ENCODE measurements at places on chromosomes 1 and 21. TPM values are rescaled to one million over a fixed set of nuclear protein-coding genes. Genes with fewer than 3 reads are reported as not detected.
A peak's percentile ranks its signal among the peaks of the same experiment; 100 is the strongest.

Gene C1QTNF12
- 1.8 TPM for total RNA-seq

GRCh38 chr1:212733109-212733508 is 33.5 kb upstream of the BATF3 start:
- no peak for ATAC-seq

Gene PGLYRP4
- total RNA-seq = 0.22 TPM

GRCh38 chr1:67627906-67628305 is 57.1 kb upstream of the GADD45A start:
- no peak for ATAC-seq

DNA sequence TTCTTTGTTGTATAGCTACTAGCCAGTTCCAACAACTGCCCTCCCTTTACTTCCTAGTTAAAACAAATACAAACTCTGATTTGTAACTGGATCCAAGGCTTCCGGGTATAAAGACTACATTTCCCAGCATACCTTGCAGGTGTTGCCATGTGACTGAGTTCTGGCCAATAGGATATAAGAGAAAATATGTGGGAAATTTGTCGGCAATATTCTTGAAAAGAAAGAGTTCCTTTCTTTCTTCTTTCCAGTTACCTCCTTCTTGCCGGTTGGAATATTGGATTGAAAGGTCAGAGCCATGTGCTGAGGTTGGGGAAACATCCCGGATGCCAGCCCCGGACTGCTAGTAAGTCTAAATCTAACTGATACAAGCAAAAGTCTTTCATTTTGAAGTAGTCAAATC is 23.0 kb upstream of the ZBTB40 start:
- peak; percentile 97 for ATAC-seq

- no peak for ATAC-seq
Measured at GRCh38 chr1:245888809-245889208, 618.3 kb downstream of the SMYD3 start.

Gene PDZK1
- total RNA-seq = 0.82 TPM

DNA sequence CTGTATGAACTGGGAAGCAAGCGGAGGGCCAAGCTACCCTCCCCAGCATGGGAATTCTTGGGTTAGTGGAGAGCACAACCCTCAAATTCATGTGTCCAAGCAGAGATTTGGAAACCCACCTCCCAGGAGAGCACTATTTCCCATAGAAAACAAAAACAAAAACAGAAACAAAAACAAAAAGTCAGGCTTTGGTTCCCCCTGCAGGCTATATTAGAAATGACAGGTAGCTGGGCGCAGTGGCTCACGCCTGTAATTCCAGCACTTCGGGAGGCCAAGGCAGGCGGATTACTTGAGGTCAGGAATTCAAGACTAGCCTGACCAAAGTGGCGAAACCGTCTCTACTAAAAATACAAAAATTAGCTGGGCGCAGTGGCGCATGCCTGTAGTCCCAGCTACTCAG is 10.8 kb downstream of the MINDY1 start:
- peak; percentile 38 for ATAC-seq

Gene PRKAA2
- not detected for total RNA-seq

DNA sequence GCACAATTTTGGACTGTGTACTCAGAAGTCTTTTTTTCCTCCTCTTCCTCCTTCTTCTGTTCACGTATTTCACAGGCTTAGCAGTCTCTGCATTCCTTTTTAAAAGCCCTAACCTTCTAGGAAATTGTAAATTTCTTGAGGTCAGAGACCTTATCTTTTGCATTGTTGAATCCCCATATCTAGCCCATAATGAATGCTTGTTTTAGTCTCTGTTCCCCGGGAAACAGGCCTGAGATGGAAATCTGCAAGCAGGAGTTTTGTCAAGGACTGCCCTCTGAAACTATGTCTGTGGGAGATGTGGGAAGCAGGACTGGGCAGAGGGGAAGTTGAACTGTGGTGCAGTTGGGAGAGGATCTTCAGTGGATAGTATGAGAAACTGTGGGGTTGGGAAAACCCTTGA is 272.2 kb upstream of the DAB1 start:
- ATAC-seq = no peak

DNA sequence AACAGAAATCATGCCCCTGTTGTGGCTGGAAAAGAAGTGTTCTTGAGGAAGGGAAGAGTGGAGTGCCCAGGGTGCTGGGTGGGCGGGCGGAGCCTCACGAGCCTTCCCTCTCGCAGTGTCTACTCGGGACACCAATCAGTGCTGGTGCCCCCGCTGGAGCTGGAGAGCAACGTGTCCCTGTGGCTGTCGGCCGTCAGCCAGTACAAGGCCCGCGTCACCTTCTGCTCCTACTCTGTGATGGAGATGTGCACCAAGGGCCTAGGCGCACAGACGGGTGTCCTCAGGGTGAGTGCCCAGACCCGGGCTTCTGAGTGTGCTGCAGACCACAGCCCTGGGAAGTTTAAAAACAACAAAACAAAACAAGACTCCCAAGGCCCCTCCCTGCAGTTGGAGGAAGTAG is 47.4 kb downstream of the S100B start:
- no peak for ATAC-seq

GRCh38 chr21:34889676-34890469 is 159.2 kb downstream of the RUNX1 start:
- peak; percentile 62 for ATAC-seq

Gene TEDDM1
- not detected for total RNA-seq

GRCh38 chr1:114509596-114510273 is 1.3 kb downstream of the TRIM33 start:
- no peak for ATAC-seq

Gene C1orf94
- total RNA-seq = not detected

DNA sequence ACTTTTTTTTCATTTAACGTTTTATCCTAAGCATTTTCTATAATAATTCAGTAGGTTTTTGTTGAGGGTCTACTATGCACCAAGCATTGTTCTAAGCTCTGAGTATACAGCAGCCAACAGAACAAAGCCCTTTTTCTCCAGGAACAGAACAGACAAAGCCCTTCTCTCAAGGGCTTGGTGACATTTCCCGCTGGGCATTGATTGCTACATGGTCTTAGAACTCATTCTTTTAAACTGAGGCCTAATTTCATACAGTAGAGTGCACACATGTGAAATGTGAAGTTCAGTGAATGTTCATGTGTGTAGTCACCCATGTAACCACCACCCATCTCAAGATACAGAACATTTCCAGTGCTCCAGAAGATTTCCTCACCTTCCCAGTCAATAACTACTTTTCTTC is 15.2 kb upstream of the PDIK1L start:
- ATAC-seq = no peak

- no peak for ATAC-seq
Measured at GRCh38 chr21:41576013-41576615, 68.2 kb upstream of the TMPRSS2 start.

DNA sequence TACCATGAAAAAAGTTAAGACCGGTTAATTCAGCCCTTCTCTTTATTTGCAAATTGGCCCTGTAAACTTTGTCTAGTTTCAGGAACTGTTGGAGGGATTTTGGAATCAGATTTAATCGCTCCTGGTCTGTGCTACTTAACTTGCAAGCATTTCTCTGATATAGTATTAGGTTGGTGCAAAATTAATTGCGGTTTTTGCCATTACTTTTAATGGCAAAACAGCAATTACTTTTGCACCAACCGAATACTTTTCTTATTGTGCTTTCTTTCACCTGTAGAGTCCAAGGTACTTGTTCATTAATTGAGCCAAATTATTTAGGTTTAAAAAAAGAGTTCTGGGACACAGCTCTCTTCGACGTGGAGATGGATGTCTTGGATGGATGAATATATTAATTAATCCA is 92.8 kb upstream of the HNRNPU start:
- no peak for ATAC-seq

- no peak for ATAC-seq
Measured at GRCh38 chr1:30879126-30879786, 29.3 kb downstream of the SDC3 start.

GRCh38 chr1:14909920-14910460 is 243.6 kb upstream of the TMEM51 start:
- no peak for ATAC-seq

- peak; percentile 5 for ATAC-seq
Measured at GRCh38 chr1:117660271-117660965, 54.6 kb downstream of the TENT5C start.

Gene ARHGEF10L
- total RNA-seq = not detected

- ATAC-seq = no peak
Measured at GRCh38 chr1:193210996-193211395, 24.6 kb upstream of the B3GALT2 start.

DNA sequence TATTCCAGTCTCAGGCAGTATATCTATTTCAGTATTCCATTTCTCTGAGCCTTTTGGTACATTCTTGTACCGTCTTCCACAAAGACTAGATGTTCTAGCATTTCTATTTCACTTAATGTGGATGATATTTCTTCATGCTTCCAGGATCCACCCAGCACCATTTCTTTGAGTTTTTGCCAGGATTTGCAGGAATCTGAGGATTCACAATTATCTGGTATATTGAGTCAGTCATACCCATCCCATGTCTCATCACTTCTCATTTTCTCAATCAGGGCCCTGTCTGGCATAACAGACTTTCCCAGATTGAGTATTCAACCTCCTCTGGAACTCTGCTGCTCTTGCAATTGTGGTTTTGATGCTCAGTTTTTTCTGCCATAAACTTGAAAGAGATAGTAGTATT is 20.9 kb upstream of the COL11A1 start:
- no peak for ATAC-seq

Gene COL6A2
- total RNA-seq = 3.3 TPM

DNA sequence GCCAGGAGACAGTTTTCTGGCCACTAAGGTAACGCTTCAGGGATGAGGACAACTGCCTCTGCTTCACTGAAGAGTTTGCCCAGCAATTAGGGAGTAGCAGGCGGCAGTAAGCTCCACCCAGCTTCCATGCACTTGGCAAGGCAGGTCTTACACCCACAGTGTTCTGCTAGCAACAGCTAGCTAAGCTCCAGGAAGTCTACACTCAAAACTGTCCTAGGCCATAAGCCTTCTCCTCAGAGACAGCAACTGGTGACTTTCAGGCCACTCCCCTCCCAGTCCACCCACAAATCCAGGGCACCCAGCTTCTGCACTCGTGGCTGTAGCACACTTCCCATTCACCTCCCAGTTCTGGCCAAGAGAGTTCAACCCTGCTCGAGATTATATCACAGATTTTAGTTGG is 47.3 kb downstream of the KMO start:
- peak; percentile 42 for ATAC-seq

DNA sequence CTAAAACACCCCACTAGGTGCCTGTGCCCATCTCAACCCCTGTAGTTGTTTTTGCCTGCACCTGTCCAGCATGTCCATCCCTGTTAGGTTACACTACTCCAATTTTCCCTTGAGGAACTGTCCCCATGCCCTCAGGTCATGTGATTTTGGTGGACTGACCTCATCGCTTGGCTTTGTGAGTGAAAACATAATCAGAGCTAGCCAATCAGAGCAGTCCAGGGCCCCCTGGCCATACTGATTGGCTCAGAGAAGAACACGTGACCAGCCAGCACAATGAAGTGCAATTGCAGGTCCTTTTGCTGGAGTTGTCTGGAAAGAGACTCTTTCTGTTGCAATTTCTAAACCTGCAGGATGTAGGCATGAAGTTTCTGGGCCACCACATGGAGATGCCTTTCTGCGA is 303.3 kb upstream of the PROX1 start:
- ATAC-seq = no peak

DNA sequence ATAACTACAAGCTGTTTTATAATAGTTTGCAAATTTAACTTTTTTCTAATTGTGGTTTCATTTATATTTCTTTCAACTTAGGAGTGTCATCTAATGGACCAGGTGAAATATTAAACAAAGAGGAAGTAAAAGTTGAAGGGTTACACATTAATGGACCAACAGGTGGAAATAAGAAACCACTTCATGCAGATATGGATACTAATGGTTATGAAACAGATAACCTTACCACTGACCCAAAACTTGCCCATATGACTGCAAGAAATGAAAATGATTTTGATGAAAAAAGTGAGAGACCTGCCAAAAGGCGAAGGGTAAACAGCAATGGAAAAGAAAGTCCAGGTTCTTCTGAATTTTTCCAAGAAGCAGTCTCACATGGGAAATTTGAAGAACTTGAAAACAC is 59.7 kb downstream of the MIER1 start:
- peak; percentile 43 for ATAC-seq

DNA sequence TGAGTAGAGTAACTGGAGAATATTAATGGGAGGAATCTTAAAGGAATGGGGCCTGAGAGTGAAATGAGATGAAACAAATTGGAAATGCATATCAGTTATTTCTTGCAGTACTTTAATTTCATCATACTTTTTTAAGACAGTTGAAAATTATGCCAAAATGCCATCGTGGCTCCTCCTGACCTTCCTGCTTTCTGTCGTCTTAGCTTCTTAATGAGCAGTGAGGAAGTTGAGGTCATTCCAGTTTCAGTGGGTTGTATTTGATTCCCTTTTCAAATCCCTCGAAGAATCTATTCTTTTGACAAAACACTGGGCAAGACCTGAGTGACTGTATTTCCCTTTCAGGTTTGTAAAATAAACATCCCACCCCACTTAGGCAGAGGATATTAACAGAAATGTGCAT is 134.9 kb upstream of the MAP1LC3C start:
- no peak for ATAC-seq
